ENCODE measurements at places on chromosomes 4 and X. TPM values are rescaled to one million over a fixed set of nuclear protein-coding genes. Genes with fewer than 3 reads are reported as not detected.

Gene IBSP
- total RNA-seq: not detected

Gene SSX2
- total RNA-seq: not detected

Gene UGT2B17
- total RNA-seq: not detected

Gene TSPAN5
- total RNA-seq: 55.6 TPM

Gene GALNTL6
- not detected for total RNA-seq

Gene ZAR1
- total RNA-seq: not detected

Gene GLRA3
- total RNA-seq: not detected

Gene ASMT
- total RNA-seq: not detected

Gene NUP62CL
- total RNA-seq: 0.34 TPM
